ENCODE measurements at places on chromosomes 3 and 15. TPM values are rescaled to one million over a fixed set of nuclear protein-coding genes. Genes with fewer than 3 reads are reported as not detected.

GRCh38 chr3:142963516-142964448 is at the start of gene PAQR9:
Gene PAQR9 (minus strand): TSS chr3:142963674. CDS start chr3:142963336, 338 bp downstream.
- DNase-seq = peak; percentile 71

DNA sequence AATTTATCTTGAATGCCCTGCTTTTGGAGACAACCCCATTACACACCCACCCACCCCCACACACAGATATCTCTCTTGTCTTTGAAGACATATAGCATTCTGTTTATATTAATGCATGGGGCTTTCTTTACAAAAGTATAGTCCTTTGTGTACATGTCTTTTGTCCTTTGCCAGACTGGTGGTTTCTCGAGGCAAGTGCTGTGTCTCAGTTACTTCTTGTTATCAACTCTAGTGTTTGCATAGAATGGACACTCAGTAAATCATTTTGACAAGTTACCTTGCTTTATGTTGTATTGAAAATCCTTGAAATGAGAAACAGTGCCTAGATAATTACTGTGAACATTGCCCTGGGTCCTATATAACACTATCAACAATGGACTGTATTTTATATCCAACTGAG is 33.9 kb downstream of the KBTBD8 start:
- DNase-seq = no peak

GRCh38 chr3:2098398-2099027 is at the start of gene CNTN4:
Gene CNTN4 (plus strand): TSS chr3:2098866.
- DNase-seq = peak; percentile 85

- DNase-seq = no peak
These were observed 95.5 kb downstream of the CHST2 start for GRCh38 chr3:143215059-143215458.

- no peak for DNase-seq
These were observed 19.6 kb downstream of the PARP6 start for GRCh38 chr15:72252663-72253299.

- peak; percentile 69 for DNase-seq
These were observed 142.6 kb downstream of the RPLP1 start for GRCh38 chr15:69595009-69595791.

DNA sequence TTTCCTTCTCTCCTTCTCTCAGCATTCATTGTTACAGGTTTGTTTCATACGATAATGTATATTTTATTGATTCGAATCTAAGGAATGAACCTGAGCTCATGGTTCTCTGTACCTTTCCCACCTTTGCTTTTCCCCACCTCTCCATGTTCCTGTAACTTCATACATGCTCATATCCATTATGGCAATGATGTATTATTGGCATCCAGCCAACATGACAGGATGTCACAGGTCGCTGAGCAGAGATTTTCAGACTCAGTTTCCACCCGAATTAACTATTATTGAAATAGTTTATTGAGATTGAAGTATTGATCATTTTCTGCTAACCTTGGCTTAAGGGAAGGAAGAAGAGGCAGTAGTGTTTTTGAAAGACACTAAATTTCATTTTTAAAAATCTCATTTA is 64.8 kb downstream of the MAP2K5 start:
- no peak for DNase-seq

GRCh38 chr15:39665629-39666250 is 84.9 kb downstream of the THBS1 start:
- no peak for DNase-seq

DNA sequence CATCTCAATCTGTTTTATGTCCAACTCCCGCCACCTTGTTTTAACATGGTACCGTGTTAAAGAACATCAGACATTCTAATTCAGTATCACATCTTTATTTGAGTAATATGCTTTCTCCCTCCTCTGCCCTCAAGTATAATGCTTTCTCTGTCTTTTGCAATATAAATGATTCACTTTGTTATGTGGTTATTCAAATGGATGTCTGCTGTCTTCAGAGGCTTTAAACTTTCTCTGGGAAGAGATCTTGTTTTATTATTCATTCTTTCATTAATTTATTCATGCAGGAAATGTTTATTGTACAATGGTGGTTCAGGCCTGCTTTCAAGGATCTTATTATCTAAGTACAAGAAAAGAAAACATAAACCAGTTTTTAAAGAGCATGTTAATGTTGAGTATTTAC is 57.1 kb downstream of the RAP2B start:
- no peak for DNase-seq

DNA sequence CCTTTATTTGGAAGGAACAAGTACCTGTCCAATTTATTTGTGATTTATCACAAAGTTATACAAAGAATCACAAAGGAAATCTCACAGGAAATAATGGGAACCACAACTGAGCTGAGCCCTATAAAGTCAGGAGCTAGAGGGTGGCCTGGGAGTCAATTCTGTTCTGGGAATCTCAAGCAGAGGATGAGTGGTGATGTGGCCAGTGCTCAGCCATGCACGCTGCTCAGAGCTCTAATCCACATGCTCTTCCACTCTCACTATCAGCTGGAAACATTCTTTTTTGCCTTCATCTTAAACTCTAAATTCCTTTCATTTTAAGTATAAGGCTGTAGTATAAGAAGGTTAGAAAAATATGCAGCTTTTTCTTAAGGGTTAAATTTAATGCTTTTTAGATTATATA is 36.6 kb downstream of the UACA start:
- no peak for DNase-seq

Gene CLSTN2
- total RNA-seq = 19.3 TPM

Gene ACSBG1
- 0.51 TPM for total RNA-seq

Gene RBP2
- not detected for total RNA-seq

Gene RARB
- 24.0 TPM for total RNA-seq

Gene COL8A1
- 34.4 TPM for total RNA-seq

Gene SLC2A2
- total RNA-seq = not detected

Gene GPR176
- total RNA-seq = 1.4 TPM

Gene CPLX3
- total RNA-seq = 31.0 TPM

Gene RNF168
- 23.0 TPM for total RNA-seq
